ELF-1 (cell line): ENCODE measurements at places on chromosomes 7 and 10.
A peak's percentile ranks its signal among the peaks of the same experiment; 100 is the strongest.

- no peak for DNase-seq
Observed at GRCh38 chr7:51318001-51318400, 1.4 kb upstream of the COBL start.

DNA sequence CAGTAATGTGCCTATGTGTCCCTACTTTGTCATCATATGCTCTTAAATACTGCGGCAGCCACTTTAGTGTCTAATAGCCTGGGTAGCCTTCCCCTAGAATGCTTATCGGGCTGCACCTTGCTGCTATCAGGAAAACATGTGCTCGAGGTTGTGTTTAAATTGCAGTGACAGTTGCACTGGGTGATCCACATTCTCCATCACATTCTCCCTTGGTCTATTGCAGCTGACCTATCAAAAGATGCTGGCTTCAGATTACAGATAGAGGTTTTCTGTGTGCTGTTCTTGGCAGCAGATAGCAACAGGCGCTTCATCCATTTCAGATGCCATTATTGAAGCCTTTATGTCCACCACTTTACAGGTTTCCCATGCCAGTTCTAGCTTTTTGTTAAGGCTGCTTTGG lies 130.1 kb upstream of the MDFIC start:
- DNase-seq: no peak

- DNase-seq: no peak
Observed at GRCh38 chr10:72186258-72186981, 29.4 kb upstream of the ANAPC16 start.

DNA sequence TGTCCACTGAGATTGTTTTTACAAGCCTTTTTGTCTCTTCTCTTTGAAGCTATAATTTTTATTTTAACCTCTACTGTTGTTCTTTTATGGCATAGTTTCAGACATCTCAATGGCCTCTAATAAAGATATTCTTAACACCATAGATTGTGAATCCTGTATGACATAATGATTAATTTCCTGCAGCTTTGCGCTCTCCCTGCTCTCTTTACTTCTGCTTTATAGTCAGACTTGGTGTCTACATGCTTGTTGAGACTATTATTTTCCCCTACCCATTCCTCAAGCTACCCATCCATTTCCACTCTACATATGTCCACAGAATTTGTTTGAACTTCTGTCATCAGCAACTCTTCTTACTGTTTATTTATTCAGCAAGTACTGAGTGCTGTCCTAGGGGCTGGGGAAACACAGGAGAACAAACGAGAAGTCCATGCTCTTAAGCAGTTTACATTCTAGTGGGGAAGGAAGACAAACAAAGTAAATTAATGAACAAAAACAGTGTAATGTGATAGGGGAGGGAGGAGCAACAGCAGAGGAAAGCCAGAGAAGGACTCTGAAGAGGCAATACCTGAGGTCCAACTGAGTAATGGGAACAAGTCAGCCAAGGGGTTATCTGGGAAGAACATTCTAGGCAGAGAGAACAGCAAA lies 110.1 kb downstream of the CDK14 start:
- no peak for DNase-seq

DNA sequence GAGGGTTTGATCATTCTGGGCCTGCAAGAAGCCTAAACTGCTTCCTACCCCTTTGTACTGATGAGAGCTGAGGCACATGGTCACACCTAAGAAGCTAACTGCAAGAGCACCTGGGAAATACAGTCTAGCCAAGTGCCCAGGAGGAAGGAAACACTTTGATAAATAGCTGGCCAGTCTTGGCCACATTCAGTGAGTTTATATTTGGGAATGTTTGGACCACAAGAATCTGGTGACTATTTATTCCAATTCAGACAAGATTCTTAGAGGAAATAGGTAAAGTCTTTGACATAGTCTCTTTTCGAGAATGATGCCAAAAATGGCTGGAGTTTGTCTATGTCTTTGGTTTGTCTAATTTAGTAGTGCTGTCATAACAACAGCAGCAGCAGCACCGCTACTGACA lies 213.6 kb downstream of the KIF20B start:
- DNase-seq: no peak

DNA sequence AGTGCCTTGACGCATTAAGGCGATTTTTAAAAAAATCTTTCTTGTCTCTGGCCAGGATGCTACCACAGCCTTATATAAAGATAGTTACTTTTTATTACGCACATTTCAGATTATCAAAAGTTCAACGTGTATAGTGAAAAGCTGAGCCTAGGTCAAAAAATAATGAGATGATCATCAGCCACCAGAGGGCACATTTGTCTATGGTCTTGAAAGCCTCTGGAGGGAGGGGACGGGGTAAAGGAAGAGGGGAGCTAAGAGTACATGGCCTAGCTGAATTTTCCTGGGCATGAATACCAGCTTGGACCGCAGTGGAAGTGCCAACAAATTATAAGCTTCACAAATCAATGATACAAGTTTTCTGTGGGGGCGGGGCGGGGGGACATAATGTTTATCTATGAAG lies 285.9 kb upstream of the SMIM30 start:
- peak; percentile 12 for DNase-seq

- peak; percentile 48 for DNase-seq
Observed at GRCh38 chr7:121480566-121481335, 84.6 kb upstream of the FAM3C start.

- no peak for DNase-seq
Observed at GRCh38 chr10:8133146-8133545, 78.7 kb downstream of the GATA3 start.

DNA sequence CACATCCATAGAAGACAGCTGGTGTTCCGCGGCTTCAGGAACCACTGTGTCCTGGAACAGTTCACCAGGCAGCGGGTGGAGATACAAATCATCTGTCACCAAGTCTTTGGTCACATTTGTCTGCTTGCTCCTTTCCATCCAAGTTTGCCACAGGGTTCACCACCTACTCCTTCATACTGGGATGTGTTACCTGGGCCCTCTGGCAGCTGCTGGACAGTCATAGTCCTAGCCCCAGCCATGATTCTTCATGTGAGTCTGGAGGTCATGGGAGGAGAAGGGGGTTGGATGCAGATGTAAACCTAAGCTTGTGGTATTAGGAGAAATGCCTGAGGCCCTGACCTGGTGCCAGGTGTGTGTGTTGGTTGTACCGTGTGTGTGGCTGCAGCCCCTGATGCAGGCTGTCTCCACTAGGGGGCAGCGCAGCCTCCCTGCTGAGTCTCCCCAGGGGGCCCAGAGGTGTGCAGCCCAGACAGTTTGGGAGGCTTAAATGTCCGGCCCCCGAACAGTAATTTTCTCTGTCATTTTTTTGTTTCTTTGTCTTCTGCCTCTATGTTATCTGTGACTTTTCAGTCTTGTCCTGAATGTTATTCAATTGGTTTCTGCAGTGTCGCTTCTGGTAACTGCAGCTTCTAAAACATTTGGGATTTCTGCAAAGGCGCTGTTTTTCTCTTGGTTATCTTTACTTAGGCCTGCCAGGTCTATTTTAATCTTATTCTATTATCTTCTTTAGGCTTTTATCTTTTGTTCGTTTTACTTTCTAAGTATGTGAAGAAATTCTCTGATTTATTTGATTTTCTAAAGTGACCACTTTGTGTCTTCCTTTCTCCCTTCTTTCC lies 14.8 kb downstream of the NPS start:
- peak; percentile 53 for DNase-seq

GRCh38 chr7:81007051-81007450 lies 88.2 kb upstream of the SEMA3C start:
- DNase-seq: no peak

DNA sequence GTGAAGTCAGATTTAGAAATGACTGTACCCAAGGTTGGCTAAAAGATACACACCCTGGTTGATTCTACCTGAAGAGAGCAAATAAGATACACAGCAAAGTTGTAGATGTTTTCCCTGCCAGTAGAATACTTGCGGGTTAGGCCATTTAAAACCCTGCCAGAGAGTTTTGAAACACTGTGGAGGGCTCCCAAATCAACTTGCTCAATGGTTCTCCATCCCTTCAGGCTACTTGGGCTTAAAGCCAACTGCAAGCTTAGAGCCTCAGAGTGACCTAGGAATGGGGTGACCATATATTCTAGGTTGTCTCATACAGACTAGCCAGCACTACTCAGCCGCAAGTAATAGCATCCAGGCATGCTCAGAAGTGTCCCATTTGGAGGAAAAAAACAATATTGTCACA lies 10.0 kb downstream of the CAV1 start:
- DNase-seq: no peak

DNA sequence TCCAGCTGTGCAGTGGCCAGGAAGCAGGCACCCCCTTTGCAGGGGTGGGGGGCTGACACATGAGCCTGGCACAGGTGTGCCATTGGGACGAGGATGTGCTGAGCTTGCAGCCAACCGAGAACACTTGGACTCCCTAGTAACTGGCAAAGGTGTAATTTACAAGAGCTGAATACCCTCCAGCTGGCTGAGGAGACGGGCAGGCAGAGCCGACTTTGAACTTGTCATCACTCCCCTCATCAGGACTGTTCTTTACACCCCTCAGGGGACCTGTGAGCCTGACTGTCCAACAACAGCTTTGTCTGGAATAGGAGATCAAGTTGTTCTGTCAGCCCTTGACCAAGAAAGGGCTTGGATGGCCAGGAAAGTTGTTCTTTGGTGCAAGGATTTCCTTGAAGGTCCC lies 61.2 kb downstream of the CDH23 start:
- DNase-seq: no peak

- no peak for DNase-seq
Observed at GRCh38 chr10:22159979-22160378, 57.8 kb downstream of the EBLN1 start.

DNA sequence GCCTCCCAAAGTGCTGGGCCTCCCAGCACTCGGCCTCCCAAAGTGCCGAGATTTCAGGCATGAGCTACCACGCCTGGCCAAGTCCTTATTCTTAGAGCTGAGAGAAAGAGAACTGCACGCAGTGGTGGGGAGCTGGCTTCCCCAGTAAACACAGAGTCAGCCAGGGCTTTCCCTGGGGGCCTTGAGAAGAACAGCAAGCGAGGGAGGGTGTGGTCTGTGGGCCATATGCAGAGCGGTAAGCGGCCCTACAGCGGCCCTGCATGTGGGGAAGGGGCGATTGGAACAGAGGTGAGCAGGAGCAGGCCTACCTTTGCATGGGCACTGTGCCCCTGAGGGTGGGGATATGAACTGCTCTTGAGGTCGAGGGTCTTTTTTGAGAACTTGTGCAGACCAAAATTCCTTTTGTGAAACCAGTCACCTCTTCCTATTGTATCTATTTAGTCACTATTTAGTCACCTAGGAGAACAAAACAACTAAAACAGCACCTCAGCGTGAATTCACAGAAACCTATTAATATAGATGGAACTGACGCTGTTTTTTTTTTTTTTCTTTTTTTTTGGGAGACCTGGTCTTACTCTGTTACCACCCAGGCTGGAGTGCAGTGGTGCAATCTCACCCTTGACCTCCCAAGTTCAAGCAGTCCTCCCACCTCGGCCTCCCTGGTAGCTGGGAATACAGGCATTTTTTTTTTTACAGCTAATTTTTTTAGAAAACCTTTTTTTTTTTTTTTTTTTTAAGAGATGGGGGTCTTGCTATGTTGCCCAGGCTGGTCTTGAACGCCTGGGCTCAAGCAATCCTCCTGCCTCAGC lies 36.9 kb upstream of the SH2D4B start:
- DNase-seq: peak; percentile 71

GRCh38 chr10:95217476-95217875 lies 23.4 kb downstream of the ACSM6 start:
- no peak for DNase-seq

GRCh38 chr7:157458254-157458633 lies 121.4 kb downstream of the DNAJB6 start:
- no peak for DNase-seq

- no peak for DNase-seq
Observed at GRCh38 chr10:81911328-81911727, 36.3 kb downstream of the NRG3 start.

- no peak for DNase-seq
Observed at GRCh38 chr10:30968711-30969110, 63.0 kb downstream of the ZNF438 start.

DNA sequence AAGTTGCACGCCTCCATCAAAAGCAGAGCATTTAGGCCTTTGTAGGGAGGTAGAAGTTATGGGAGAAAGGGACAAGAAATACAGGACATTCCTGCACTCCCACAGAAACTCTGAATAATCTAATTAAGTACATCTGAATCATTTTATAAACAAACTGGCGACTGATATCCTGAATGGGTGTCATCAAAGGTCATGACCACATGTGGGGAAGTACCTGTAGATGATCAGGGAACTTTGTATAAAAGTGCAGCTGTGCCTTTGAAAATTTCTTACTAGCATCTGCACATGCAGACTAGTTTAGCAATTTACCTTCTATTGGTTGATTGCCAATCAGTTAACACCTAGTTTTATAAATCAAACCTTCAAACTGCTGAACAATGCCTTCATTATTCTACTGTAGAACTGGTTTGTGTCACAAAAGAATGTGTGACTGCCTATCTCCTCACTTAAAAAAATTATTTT lies 17.1 kb downstream of the STEAP4 start:
- no peak for DNase-seq

GRCh38 chr10:23403719-23404118 lies 35.2 kb upstream of the OTUD1 start:
- no peak for DNase-seq

DNA sequence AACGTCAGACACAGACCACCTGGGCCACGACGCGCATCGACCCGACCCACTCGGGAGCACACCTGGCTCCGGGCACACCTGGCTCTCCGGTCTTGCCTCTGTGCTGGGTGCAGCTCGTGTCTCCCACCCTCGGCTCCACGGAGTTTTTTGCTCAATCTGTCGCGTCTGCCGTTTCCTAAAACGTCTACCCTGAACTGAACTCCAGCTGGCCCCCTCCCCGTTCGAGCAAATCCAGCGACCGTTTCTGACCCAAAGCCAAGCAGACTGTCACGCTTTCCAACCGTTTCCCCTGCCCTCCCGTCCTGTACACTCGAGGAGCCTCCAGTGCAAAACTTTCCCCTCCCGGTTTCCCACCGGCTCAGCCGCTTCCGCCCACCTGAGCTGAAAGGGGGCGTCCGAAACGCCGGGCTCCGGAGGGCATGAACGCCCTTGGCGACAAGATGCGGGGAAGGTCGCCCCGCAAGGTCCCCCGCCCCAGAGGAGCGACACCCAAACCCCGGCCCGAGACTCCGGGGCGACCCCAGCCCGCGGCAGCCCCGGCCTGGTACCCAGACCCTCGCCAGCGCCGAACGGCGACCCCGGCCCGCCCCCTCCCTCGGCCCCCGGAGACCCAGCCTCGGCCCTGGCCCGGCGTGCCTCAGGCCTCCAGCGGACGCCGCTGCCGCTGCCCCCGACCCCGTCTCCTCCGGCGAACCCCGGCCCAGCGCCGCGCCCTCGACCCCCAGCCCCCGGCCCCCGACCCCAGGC lies 557 bp downstream of the CYTH3 start:
- DNase-seq: peak; percentile 25
